Activated CD4-positive, alpha-beta T cell treated with anti-CD3 and anti-CD28 coated beads, Interleukin-10, Interleukin-2, amounts not matched to agents 100 ng/mL and 50 ng/mL, durations not matched to agents 16 hours and 8 hours (primary cell): ENCODE measurements at places on chromosomes 2 and 18.

DNA sequence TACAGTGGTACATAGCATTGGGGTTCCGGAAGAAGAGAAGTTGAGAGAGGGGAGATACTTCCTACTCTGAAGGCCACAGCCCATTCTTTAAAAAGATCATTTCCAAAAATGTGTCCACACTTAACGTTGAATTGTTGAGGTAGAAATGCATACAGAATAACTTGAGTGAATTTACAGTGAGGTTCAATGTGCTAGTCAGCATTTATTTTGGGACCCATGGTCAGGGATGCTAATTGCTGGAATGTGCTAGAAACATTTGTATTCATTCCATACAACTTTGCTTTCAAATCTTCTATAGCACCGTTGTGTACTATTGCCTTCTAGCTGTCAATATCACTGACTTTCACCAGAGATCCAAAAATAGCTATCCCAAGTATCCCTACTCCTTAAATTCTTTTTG lies 325.9 kb downstream of the SATB2 start:
- DNase-seq: no peak

- DNase-seq: peak; percentile 2
These were observed 183.4 kb upstream of the FN1 start for GRCh38 chr2:215619022-215619958.

DNA sequence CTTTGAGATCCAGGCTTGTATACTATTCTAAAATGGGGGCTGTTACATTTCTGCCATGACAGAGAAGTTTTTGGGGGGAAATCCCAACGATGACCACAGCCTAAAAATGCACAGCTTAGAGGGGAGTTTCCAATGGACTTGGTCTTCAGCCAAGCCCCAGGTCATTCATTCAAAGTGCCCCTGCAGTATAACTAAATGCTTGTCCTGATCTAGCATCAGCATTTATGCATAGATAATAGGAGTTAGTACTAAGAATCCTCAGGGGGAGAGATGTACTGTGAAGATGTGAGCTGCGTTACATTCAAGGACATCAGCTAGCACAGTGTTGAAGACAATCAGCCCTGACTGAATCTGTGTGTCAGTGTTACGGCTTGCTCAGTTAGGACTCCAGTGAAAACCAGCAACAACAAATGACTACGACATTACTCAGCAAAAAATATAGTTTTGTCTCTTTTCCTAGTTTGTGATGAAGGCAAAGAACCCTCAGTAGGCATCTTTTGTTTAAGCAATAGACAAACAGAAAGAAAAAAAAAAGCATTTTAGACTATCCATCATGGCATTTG lies 160.9 kb downstream of the ZEB2 start:
- peak; percentile 69 for DNase-seq

- no peak for DNase-seq
These were observed 13.0 kb upstream of the SULT1C4 start for GRCh38 chr2:108364676-108365297.

- peak; percentile 70 for DNase-seq
These were observed 524 bp upstream of the SERTAD2 start for GRCh38 chr2:64654063-64654811.

DNA sequence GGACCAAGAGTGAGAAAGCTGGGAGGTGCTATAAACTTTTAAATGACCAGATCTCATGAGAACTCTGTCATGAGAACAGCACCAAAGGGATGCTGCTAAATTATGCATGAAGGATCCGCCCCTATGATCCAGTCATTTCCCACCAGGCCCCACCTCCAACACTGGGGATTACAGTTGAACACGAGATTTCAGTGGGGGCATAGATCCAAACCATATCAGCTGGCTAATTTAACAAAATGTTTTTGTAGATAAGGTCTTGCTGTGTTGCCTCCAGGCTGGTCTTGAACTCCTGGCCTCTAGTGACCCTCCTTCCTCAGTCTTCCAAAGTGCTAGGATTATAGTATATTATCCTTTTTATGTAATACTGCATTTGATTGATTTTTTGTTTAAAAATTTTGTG lies 56.0 kb downstream of the NBEAL1 start:
- DNase-seq: no peak

- DNase-seq: no peak
These were observed 22.2 kb upstream of the MSTN start for GRCh38 chr2:190084704-190085103.

GRCh38 chr2:29450596-29451222 lies 335.5 kb downstream of the CLIP4 start:
- no peak for DNase-seq

DNA sequence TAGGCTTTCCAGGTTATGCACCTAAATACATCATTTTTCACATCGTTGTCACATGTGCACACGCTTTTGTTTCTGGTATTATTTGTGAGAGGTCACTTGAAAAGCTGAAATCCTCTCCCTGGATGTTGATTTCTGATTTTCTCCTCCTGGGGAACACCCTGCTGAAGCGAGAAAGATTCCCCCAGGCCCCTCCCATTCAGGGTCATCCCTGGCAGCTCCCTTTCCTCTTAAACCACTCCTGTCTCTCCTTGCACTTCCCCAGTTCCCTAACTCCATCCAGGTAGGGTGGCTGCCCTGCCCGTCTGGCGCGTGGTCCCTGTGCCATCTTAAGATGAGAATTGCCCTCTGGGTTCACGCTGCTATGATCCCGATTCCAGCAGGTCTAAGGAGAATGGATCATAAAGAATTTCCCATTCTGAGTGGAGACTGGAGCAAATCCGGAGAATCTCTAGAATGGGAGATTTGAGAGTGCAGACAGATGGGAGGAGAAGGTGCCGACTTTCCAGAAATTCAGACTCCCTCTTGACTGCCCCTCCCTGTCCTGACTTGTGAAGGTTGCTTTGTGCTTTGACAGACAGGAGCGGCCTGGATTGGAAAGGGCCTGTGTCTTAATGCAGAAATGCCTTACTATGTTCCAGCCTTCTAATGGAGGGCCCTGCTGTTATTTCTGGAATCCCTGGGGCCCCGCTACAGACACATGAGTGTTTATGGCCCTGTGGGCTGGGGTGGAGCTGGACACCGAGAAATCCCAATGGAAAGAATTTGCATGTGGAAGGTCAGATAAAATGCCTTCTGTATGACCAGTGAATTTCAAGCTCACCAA lies 1.3 kb upstream of the YWHAQ start:
- DNase-seq: no peak

DNA sequence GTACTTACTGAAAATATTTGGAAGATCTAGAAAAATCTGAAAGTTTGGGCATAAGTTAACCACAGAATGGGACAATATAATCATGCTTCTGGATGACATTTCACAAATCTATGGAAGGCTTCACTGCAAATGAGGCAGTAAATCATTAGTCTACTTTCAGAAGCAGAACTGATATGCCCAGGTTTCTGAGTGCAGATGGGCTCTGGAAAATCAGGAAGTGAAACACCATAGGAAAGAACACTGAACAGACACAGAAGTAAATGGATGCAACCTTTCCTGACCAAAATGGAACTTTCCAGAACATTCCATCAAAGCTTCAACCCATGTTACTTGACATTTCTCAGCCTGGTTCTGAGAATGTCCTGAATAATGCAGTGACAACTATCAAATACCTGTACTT lies 55.1 kb downstream of the KCNG3 start:
- no peak for DNase-seq

DNA sequence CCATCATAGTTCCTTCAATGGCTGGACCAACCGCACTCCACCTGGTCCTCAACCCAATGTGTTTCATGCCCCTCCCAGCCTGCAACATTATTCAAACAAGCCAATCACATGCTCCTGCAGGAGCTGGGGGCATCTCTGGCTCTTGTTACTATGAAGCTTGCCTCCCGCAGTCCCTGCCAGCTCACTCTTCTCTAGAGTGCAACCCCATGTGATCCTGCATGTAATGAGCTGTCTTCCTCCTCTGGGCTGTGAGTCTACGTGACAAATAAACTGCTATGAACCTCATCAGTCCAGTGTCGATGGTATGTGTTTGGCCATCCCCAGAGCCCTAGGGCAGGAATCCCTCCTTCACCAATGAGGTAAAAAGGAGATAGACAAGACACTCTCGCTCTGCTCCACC lies 15.8 kb upstream of the BOD1L2 start:
- DNase-seq: no peak

DNA sequence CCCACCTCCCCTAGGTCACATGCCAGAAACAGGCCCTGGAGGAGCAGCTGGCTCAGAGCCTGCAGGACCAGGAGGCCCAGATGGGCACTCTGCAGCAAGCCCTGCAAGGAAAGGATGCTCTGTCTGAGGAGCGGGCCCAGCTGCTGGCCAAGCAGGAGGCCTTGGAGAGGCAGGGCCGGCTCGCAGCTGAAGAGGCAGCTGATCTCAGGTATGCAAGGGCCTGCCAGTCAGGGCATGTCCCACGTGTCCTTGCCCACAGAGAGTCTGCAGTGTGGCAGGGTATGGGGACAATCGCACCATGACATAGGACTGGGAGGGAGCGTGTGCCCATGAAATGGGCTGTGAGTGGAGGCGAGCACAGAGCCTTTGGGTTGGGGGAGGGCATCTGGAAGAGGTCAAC lies 39.9 kb downstream of the CROCC2 start:
- DNase-seq: no peak

DNA sequence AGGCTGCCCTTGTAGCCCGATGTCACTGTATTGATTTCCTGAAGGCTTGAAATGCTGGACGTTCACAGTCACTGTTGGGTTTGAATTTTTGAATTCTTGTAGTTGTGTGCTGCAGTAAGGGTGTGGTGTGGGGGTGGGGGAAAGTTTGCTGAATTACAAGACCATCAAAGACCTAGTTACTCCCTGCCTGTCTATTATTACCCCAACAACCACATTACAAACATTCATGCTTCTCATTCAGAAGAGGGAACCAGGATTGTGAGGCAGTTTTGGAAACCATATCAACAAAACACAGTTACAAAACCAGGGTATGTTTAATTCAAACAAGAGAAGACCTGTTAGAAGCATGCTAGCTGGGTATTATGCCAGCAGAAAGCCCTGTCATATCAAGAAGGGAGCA lies 85.8 kb downstream of the CLHC1 start:
- no peak for DNase-seq

GRCh38 chr2:238659231-238659630 lies 188.7 kb upstream of the TWIST2 start:
- no peak for DNase-seq

DNA sequence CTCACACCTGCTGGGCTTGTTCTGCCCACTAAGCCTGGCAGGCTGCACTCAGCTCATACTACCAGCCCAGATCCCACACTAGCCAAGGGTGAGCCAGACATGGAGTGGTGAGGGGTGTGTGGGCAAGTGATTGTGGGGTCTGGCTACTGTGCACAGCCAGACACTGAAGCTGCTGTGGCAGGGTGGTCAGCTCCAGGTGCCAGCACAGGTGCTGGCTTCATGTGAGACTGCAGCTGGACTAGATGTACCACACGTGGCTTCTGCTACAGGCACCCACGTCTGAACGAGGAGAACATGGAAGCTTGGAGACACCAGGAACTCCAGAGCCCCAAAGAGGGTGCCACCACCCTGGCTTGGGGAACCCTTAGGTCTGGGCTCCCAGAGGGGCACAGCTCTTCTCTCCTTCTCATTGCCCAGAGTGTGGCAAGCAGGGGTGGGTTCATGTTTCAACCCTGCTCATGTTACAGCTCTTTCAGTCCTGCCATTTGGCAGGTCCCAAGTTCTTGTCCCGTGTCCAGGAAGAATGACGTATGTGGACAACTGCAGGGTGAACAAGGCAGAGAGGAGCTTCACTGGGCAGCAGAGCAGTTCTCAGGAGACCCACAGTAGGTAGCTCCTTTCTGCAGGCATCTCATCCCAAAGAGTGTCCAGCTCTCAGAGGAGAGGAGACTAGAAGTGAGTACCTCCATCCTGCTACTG lies 1624.2 kb upstream of the TMEFF2 start:
- no peak for DNase-seq

GRCh38 chr2:15050483-15050882 lies 418.0 kb downstream of the LRATD1 start:
- no peak for DNase-seq

DNA sequence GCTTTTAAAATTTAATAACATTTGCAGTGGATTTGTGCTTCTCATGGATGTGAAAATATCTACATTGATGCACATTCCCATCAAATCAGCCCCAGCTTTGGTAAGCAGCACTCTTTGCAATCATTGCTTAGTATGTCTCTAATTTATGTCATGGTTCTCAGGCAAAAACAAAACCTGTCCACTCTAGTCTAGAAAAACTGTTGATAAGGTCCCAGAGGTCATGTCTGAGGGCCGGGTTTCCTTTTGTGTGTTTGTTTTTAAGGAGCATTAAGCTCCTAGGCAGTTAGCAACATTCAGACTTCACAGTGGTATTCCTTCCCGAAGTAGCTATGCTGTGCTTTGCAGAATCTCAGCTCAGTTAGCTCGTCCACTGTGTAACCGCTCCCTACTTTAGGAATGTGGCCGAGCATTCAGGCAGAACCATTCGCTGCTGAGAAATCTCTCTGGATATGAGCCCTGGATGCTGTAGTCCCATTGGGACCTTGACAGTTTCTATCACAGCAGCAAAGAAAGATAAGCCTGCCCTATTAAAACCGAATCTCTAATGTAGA lies 4.0 kb downstream of the DIPK1C start:
- DNase-seq: no peak

GRCh38 chr2:136049011-136049742 lies 63.8 kb upstream of the DARS1 start:
- DNase-seq: peak; percentile 67

- no peak for DNase-seq
These were observed 31.7 kb upstream of the RAB1A start for GRCh38 chr2:65161551-65162100.

- no peak for DNase-seq
These were observed 222.4 kb downstream of the WDR7 start for GRCh38 chr18:56873441-56874140.

DNA sequence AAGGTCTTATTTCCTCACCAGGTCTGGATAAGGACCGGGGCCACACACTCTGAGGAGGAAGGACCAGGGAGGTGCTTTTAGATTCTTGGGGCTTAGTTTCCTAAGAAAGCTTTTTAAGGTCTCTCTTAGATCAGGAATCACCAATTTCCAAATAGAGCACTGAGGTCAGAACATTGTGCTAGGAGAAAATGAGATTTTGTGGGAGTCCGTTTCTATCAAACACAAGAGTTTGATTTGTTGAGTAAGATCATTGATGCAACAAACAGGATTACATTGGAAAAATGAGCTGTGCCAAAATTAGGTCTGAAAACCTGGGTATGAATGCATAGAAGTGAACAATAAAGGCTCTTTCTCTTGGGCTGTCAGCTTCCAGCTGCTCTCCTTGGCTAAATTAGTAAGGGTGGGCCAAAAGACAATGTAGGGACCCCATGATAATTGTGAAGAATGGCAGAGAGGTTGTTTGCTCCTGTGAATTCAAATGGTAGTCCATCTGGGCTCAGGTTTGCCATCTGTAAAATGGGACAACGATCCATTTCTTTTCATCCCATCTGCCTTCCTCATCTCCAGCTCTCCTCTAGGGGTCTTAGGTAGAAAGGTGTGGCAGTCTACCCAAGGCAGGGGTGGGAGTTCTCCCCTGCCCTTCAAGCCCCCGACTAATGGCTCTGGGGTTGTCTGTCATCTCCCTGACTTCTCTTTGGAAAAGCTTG lies 20.0 kb downstream of the IGFBP2 start:
- no peak for DNase-seq

GRCh38 chr18:40864846-40865245 lies 1090.2 kb upstream of the PIK3C3 start:
- no peak for DNase-seq

- peak; percentile 31 for DNase-seq
These were observed 521.2 kb upstream of the FANCL start for GRCh38 chr2:58762176-58762781.
